ENCODE measurements at places on chromosomes 7 and 10.

DNA sequence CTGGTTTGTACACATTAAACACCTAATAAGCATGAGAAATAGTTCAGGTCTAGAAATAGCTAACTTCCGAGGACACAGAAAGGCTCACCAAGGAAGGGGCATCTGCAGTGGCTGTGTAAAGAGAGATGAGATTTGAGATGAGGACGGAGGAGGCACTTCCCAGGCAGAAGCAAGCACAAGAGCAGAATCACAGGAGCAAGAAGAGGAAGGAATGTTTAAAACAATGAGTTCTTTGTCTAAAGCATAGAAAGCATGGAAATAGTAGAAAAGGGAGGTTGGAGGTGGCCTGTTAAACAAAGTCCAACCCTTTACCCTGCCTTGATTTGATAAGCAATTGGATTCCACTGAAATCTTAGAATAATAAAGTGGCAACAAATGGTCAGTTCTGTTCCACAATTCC, 11.6 kb upstream of the PON3 start:
- H3K36me3 ChIP-seq = no peaks in the 10 kb centered on the region
- no peak overlapping the region for H3K4me3 ChIP-seq
- DNase-seq = no peak
- no peaks in the 10 kb centered on the region for H3K4me1 ChIP-seq

DNA sequence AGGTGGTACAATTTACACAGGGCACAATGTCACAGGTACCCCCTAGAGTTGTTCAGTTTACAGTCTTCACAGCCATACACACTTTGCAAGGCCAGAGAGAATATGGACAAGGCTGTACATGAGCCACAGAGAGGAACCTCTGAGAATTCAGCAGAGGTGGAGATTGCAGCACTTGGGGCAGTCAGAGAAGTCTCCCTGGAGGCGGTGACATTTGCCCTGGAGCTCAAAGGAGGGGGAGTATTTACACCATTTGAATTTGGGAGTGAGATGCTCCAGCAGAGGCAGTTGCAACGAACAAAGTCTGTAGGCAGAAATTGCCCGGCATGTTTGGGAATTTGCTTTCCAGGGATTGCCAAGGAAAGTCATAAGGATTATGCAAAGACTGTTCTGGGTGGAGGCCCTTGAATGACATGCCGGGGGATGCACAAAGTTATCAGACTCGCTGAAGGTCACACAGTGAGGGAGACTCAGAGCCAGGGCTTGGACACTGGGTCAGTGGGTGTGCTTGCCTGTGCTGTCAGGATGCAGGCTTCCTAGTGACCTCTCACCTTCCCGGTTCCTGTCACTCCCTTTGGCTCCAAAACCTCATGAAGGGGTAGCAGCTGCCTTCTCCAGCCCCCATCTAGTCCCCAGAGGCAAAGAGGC, 160.7 kb upstream of the PCBD1 start:
- peaks cover 6% of the 10 kb centered on the region for H3K27me3 ChIP-seq
- no peaks in the 10 kb centered on the region for H3K36me3 ChIP-seq
- no peak overlapping the region for H3K27ac ChIP-seq

DNA sequence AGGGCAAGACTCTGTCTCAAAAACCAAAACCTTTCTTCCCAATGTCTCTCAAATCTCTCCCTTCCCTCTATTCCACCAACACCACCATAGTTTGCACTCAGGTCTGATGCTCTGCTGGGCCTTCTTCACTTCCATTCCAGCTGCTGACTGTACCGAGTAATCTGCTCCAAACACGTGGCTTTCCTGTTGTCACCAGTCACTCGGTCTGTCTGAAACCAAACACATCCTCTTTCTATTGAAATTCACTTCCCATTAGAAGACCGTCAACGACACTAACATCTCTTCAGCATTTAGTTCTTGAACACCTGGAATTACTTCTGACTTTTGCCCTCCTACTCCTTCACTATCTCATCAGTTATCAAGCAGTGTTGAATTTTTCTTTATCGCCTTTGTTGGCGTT, 4.7 kb upstream of the NRF1 start:
- H3K27ac ChIP-seq = peak overlapping the region; percentile 20
- no peak overlapping the region for H3K4me3 ChIP-seq
- H3K27me3 ChIP-seq = no peaks in the 10 kb centered on the region
- peaks cover 49% of the 10 kb centered on the region for H3K4me1 ChIP-seq

GRCh38 chr7:82226191-82226590, 217.4 kb downstream of the CACNA2D1 start:
- no peaks in the 10 kb centered on the region for H3K4me1 ChIP-seq
- no peak overlapping the region for H3K27ac ChIP-seq
- no peak overlapping the region for H3K4me3 ChIP-seq
- H3K36me3 ChIP-seq = no peaks in the 10 kb centered on the region

DNA sequence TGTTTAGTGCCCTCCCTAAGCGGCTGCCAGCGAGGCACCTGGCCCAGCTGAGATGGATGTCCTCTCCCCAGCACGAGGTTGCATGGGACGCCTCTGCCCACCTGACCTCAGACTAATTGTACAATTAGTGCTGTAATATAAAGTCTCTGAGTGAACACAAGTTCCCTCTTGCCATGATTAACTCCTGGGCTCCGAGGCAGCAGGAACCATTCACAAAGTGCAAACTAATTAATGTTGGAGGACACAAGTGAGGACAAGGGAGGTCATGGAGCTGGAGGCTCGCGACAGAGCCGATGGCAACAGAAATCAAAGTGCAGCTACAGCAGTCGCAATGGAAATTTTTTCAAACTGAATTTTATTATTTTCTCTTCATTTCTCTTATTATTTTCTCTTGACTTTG, 156.6 kb upstream of the ADARB2 start:
- no peaks in the 10 kb centered on the region for H3K27me3 ChIP-seq
- no peaks in the 10 kb centered on the region for H3K36me3 ChIP-seq
- H3K4me1 ChIP-seq = peaks cover 3% of the 10 kb centered on the region

DNA sequence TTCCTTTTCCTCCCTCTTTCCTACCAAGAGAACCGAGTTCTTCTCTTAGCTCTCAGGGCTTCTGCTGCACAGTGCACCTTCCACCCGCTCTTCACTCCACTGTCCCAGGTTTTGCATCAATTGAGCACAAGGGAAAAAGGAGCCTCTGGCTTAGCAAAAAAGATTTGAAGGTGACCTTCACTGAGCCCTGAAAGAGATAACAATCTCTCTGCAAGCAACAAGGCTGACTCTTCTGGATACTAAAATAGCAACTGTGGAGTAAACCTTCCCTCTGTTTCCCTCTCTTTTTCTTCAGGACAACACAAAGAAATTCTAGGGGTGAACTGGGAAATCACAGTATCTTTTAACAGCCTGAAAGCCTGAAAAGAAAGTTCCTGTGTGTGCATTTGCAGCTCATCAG, 354.7 kb upstream of the PODXL start:
- no peaks in the 10 kb centered on the region for H3K36me3 ChIP-seq
- no peaks in the 10 kb centered on the region for H3K4me1 ChIP-seq
- peaks cover 50% of the 10 kb centered on the region for H3K27me3 ChIP-seq

DNA sequence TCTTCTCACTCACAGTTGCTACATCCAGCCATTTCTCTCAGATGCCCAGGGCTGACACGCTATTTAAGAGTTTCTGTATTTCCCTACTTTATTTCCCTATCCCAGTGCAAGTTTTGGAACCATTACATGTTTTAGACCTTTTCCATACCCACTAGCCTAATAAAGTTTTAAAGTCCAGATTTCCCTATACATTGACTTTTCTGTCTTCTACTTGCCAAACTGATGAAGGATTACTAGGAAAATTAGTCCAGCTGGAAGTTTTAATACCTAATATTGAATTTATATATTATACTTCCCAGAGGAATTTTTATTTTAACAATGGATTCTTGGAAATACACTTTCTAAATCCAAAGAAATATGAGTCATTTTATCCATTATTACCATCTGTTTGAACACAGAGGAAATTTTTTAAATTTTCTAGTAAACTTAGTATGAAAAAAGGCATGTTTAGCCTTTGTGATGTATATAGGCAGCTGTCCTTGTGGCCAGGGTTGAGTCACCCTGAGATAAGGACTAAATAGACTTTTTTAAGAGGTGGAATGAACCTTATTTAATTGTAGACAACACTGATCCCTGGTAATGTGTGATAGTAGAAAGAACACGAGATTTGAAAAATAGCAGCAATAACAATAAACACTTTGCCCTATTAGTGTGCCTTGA, 205.0 kb downstream of the TFEC start:
- no peak for DNase-seq
- H3K4me1 ChIP-seq = no peaks in the 10 kb centered on the region
- H3K27me3 ChIP-seq = no peaks in the 10 kb centered on the region
- H3K27ac ChIP-seq = no peak overlapping the region
- no peaks in the 10 kb centered on the region for H3K36me3 ChIP-seq
- H3K4me3 ChIP-seq = no peak overlapping the region

- peaks cover 70% of the 10 kb centered on the region for H3K27me3 ChIP-seq
- H3K4me1 ChIP-seq = peaks cover 34% of the 10 kb centered on the region
- peak overlapping the region; percentile 38 for H3K27ac ChIP-seq
- peak overlapping the region; percentile 48 for H3K4me3 ChIP-seq
- DNase-seq = no peak
Observed at GRCh38 chr7:101121991-101122932, 4.6 kb upstream of the SERPINE1 start.

DNA sequence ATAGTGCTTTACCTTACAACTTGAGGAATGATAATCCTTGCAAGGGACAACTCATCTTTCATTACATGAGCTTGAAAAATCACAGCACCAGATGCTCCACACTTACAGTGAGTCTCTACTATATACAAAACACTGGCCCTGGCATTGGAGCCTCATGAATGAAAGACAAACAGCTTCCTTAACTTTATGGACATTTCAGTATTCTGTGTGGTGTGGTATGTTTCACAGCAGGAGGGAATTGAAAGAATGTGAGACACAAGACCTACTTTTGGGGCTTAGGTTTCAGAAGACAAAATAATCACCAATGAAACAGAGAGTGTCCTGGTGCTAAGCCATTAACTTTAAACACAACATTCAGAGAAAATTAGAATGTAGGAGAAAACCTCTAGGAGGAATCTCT, 1249.6 kb downstream of the XPNPEP1 start:
- H3K4me3 ChIP-seq = no peak overlapping the region
- no peak for DNase-seq
- H3K4me1 ChIP-seq = no peaks in the 10 kb centered on the region
- H3K27me3 ChIP-seq = no peaks in the 10 kb centered on the region
- H3K36me3 ChIP-seq = no peaks in the 10 kb centered on the region

DNA sequence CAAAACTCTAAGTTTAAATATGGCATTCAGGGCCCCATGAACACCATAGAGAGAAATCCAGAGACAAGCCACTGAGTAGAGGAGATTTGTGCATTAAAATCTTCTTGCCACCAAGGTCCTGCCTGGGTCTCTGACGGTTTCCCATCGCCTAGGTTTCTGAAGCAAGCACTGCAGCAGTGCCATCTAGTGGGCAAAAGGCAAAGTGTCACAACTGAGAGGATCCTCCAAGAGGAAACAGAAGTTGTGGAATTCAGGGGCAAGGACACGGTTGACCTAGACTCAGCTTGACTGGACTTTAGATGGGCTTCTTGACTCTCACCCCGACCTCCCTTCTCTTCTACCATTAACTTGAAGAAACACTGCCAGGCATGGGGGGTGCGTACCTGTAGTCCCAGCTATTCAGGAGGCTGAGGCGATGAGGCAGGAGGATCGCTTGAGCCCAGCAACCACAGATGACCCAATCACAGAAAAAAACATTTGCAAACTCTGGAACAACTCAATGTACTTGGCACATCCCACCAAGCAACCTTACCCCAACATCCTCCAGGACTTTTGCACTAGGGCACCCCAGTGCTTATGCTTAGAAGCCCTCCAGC, 604.1 kb downstream of the GALNT17 start:
- no peak overlapping the region for H3K4me3 ChIP-seq
- H3K36me3 ChIP-seq = no peaks in the 10 kb centered on the region
- peak; percentile 42 for DNase-seq
- H3K27ac ChIP-seq = no peak overlapping the region

- H3K4me3 ChIP-seq = no peak overlapping the region
- no peak for DNase-seq
- no peak overlapping the region for H3K27ac ChIP-seq
- peaks cover 10% of the 10 kb centered on the region for H3K27me3 ChIP-seq
Observed at GRCh38 chr7:70838292-70838907, 293.5 kb upstream of the GALNT17 start.

GRCh38 chr7:66921396-66921917, 432 bp downstream of the TMEM248 start:
- H3K4me3 ChIP-seq = peak overlapping the region; percentile 95
- peaks cover 41% of the 10 kb centered on the region for H3K4me1 ChIP-seq
- no peaks in the 10 kb centered on the region for H3K27me3 ChIP-seq

GRCh38 chr10:104293011-104293410, 24.0 kb downstream of the GSTO2 start:
- H3K27me3 ChIP-seq = peaks cover 13% of the 10 kb centered on the region
- DNase-seq = no peak
- H3K4me3 ChIP-seq = no peak overlapping the region
- peaks cover 17% of the 10 kb centered on the region for H3K4me1 ChIP-seq

- H3K4me3 ChIP-seq = no peak overlapping the region
- no peaks in the 10 kb centered on the region for H3K36me3 ChIP-seq
- H3K27me3 ChIP-seq = peaks cover 15% of the 10 kb centered on the region
- DNase-seq = no peak
- H3K27ac ChIP-seq = no peak overlapping the region
- no peaks in the 10 kb centered on the region for H3K4me1 ChIP-seq
Observed at GRCh38 chr7:42219447-42219846, 17.6 kb downstream of the GLI3 start.

- no peaks in the 10 kb centered on the region for H3K36me3 ChIP-seq
- no peak overlapping the region for H3K4me3 ChIP-seq
- H3K27ac ChIP-seq = no peak overlapping the region
- H3K27me3 ChIP-seq = peaks cover 11% of the 10 kb centered on the region
- no peak for DNase-seq
- H3K4me1 ChIP-seq = no peaks in the 10 kb centered on the region
Observed at GRCh38 chr7:158183431-158183830, 404.2 kb downstream of the PTPRN2 start.

GRCh38 chr10:29023678-29024077, 265.2 kb upstream of the LYZL1 start:
- H3K36me3 ChIP-seq = no peaks in the 10 kb centered on the region
- H3K27ac ChIP-seq = no peak overlapping the region
- H3K4me1 ChIP-seq = no peaks in the 10 kb centered on the region
- no peak overlapping the region for H3K4me3 ChIP-seq
- H3K27me3 ChIP-seq = peaks cover 7% of the 10 kb centered on the region

- no peak for DNase-seq
- peaks cover 95% of the 10 kb centered on the region for H3K36me3 ChIP-seq
- no peaks in the 10 kb centered on the region for H3K4me1 ChIP-seq
- no peak overlapping the region for H3K27ac ChIP-seq
- H3K27me3 ChIP-seq = no peaks in the 10 kb centered on the region
Observed at GRCh38 chr10:119153041-119153440, 12.5 kb downstream of the SFXN4 start.
